Sigmoid colon (tissue), 7 donors: ENCODE measurements at places on chromosomes 7 and 10. TPM values are rescaled to one million over a fixed set of nuclear protein-coding genes. Genes with fewer than 3 reads are reported as not detected.
A peak's percentile ranks its signal among the peaks of the same experiment; 100 is the strongest.

FRAT1 gene
- 5.0 TPM for total RNA-seq

DNA sequence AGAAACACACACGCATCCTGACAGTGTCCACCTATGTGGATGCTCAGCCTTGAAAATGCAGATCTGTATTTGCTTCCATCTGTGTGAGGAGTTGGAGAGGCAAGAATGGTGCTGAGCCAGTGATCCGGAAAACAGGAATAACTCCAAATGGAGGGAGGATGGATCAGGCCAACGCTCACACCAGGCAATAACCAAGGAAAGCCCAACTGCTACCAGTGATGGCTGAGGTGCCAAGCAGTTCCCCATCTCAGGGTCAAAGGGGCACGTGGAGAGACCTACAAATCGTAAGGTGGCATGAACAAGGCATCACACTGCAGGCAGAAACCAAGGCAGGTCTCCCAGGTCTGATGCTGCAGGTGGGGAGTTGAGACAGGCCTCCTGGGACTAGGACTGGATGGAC, 153.6 kb downstream of the ADAM12 start:
- H3K4me1 ChIP-seq, result no peaks in the 10 kb centered on the region
- DNase-seq, result no peak
- no peak overlapping the region for H3K4me3 ChIP-seq
- H3K27ac ChIP-seq, result no peak overlapping the region

DNA sequence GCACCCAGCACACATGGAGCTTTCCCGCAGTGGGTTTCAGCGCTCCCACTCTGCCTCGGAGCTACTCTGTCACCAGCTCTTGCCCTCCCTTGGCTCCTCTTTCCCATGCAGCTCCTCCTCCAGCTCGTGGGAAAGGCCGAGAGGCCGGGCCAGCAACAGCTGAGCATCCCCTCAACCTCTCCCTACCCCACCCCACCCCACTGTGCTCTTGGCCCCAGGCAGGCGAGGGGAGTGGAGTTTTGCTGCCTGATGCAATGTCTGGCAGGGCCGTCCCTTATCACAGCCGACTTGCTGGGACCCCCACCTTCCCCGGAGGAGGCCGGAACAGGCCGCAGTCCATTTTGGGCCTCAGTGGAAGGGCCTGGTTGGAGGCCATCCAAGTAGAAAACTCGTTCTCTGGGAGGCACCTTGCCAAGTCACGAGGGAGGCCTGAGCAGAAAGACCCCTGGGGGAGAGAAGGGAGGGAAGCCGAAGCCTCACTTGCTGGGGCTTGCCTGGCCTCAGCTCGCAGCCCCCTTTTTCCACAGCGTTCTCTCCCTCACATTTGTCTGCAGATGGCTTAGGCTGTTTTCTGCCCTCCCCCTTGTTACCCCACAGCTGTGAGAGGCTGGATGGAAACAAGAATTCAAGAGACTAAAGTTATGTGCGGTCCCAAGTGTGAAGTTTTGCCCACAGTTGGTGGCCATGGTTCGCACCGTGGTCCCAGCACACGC, 35.3 kb downstream of the CHST3 start:
- H3K4me1 ChIP-seq, result no peaks in the 10 kb centered on the region
- peak; percentile 94 for DNase-seq
- H3K4me3 ChIP-seq, result no peak overlapping the region
- no peaks in the 10 kb centered on the region for H3K36me3 ChIP-seq
- peak overlapping the region; percentile 88 for H3K27ac ChIP-seq

- H3K4me3 ChIP-seq, result no peak overlapping the region
- peak overlapping the region; percentile 83 for H3K27ac ChIP-seq
- no peak for DNase-seq
- H3K27me3 ChIP-seq, result no peaks in the 10 kb centered on the region
- H3K4me1 ChIP-seq, result peaks cover 79% of the 10 kb centered on the region
Observed at GRCh38 chr10:29714096-29714874, 79.5 kb upstream of the SVIL start.

DNA sequence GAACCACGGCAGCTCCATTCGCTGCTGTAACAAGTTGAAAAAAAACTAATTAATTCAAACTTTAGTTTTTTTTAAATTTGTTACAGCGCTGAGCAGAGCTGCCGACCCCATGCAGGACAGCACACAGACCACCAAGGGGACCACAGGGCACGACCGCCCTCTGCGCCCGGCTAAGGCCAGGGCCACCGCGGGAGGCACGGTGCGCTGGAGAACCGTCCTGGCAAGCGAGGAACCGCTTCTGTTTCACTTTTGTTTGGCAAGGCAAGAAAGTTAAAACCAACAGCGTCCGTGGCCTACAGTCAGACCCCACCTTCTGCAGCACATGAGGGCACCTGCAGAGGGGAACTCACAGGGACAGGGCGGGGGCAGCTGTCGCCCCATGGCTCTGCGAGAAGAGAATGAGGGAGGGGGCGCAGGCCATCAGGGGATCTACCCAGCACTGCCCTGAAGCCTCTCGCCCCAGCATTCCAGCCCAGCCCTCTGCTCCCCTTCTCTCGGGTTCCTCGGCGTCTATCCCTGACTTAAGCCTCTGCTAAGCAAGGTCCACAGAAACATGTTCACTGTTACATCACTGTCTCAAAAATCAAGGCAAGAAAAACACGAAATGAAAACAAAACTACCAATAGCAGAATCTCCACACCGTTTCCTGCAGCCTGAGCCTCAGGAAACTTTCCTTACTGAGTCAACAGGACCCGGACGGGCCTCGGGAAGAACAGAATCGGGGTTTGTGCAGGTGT, 204.4 kb downstream of the DIP2C start:
- H3K27me3 ChIP-seq, result no peaks in the 10 kb centered on the region
- peak overlapping the region; percentile 90 for H3K27ac ChIP-seq
- H3K36me3 ChIP-seq, result no peaks in the 10 kb centered on the region
- H3K4me1 ChIP-seq, result peaks cover 81% of the 10 kb centered on the region
- DNase-seq, result no peak
- H3K4me3 ChIP-seq, result peak overlapping the region; percentile 34
